ENCODE measurements at places on chromosomes 16 and 17.

GRCh38 chr17:10417431-10417830 is 4.3 kb downstream of the MYH8 start:
- no peak for DNase-seq

GRCh38 chr16:19649980-19650379 is 68.0 kb downstream of the KNOP1 start:
- DNase-seq: no peak

DNA sequence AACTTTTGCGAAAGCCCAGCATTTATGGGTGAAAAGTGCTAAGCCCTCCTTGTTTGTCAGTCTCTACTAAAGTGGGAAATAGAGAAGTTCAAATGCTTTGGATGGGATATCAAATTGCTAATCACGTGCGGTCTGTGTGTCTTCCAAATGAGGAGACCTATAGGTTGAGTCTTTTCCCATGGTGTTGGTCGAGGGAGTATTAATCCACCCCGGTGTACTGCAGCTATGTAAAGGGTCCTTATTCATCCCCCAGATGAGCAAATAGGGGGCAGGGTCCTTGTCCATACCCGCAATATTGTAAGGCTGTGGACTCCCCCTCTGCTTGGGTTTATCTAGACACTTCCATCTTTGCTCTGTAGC is 14.6 kb downstream of the KIAA0513 start:
- no peak for DNase-seq

DNA sequence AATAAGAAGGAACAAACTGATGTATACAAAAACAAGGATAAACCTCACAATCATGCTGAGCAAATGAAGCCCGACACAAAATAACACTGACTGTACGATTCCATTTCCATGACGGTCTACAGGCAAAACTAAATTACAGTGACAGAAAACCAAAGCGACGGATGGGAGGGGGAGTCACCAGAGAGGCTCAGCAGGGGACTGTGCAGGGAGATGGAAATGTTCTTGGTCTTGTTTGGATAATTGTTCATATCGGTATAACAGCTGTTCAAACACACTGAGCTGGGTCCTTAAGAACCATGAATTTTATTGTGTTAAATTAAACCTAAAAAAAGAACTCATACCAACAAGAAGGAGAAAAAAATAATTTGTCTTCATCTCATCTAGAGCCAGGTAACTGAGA is 97.8 kb downstream of the NXN start:
- no peak for DNase-seq

GRCh38 chr16:21167360-21167759 is 8.9 kb downstream of the LDAF1 start:
- DNase-seq: peak; percentile 68

DNA sequence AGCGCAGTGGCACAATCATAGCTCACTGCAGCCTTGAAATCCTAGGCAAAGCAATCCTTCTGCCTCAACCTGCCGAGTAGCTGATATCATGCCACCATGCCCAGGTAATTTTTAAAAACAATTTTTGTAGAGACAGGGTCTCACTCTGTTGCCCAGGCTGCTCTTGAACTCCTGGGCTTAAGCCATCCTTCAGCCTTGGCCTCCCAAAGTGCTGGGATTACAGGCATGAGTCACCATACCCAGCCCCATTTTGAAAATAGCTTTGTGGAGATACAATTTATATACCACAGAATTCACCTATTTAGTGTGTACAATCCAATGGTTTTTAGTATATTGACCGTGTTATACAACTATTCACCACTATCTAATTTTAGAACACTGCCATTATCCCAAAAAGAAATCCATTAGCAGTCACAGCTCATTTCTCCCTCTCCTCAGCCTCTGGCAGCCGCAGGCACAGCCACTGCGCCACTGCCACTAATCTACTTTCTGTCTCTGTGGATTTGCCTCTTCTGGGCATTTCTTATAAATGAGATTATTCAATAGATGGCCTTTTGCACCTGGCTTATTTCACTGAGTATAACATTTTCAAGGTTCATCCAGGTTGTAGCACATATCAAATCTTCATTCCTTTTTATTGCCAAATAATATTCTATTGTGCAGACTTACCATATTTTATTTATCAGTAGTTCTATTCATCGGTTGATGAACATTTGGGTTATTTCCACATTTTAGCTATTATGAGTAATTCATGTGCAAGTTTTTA is 6.5 kb downstream of the RNF157 start:
- DNase-seq: no peak

- peak; percentile 42 for DNase-seq
Observed at GRCh38 chr16:57091200-57091974, 996 bp upstream of the CPNE2 start.

DNA sequence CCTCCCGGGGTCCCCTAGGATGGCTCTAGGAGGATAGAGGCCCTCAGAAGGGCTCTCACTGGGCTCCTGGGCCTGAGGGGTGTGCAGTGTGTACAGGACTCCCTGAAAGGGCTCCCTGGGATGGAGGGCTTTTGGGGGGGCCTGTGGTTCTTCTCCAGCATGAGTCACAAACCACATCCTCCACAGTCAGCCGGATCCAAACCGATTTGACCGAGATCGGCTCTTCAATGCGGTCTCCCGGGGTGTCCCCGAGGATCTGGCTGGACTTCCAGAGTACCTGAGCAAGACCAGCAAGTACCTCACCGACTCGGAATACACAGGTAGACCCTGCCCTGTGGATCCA is 4.5 kb downstream of the TRPV2 start:
- peak; percentile 82 for DNase-seq

DNA sequence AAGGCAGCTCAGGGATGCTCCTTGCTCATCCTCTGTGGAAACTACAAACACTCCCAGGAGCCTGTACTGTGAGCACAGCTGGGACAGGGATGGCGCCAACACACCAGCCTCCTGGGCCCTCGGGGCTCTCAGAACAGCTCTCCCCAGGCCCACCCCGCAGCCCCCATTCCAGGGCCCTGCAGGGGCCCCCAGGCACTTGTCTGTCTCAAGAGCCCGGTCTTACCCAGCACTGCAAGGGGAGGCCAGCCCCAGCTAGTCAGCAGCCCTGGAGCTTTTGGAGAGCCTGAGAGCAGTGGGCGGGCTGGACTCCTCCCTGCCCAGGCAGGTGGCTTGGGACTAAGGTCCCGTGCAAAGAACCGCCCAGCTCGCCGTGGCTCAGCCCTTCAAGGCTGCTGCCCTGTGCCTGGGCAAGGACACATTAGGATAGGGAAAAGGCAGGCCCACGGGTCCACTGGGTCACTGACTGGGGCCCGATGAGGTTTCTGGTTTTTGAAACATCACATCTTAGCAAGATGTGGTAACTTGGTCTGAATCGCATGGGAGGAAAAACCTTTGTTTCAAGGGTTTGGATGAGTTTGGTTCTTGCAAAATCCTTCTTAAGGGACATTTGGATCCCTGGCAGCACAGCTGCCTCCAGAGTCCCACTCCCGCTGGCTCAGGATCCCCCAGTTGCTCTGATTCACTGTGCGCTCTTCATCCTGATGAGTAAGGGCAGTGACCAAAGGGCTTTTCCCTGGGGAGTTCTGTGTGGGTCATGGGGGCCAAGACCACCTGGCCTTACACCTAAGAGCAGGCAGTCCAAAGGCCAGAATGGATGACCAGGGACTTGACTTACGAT is 2.8 kb downstream of the DNASE1L2 start:
- no peak for DNase-seq

DNA sequence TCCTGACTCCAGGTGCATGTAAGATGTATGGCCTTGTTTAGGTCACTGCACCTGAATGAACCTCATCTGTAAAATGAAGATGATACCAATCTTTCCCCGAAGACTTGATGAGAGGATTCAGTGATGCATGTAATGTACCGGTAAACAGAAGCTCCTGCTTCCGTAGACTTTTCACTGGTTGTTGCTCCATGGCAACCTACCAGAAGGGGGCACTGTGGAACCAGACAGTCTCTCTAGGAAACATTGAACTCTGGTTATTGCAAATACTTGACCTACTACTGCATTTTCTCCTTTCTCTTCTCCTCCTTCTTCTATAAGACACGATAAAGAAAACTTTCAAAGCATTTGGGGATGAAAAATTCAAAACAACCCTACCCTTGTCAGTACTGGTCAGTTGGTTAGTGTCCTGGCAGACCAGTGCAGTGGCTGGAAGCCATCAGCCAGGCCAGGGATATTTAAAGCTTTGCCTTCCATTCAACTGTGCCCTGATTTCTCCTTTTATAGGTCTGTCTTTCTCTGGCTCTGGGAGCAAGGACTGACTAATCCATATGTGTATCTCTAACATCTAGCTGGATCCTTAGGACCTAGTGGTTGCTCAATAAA is 667.4 kb upstream of the SALL1 start:
- DNase-seq: peak; percentile 44

DNA sequence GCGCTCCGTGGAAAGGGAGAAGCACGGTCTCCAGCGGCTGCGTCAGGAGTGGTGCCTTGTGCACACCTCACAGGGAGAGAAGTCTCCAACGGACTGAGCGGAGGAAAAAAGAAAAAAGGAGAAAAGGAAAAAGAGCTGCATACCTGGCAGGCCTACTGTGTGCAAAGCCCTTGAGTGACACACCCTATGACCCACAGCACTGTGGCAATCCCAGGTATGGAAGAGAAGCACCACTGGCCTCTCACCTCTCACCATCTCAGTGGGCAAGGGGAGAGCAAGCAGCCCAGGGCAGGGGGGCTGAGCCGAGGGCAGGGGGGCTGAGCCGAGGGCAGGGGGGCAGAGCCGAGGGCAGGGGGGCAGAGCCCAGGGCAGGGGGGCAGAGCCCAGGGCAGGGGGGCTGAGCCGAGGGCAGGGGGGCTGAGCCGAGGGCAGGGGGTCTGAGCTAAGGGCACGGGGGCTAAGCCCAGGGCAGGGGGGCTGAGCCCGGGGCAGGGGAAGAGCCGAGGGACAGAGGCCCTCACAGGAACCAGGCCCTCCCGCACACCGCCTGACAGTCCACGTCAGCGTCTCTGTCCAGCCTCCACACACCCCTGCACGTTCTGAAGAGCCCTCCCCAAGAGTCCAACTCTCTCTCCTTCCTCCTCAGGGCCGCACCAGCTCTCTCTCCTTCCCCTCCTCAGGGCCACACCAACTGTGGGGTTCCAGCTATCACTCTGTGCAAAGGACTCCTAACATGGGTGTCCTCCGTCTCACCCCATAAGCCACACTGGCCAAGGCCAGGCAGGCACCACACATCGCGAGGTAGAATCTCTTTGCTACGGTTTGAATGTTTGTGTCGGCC is 105.8 kb downstream of the ZNF778 start:
- DNase-seq: no peak

GRCh38 chr16:80062361-80063030 is 462.0 kb upstream of the MAF start:
- no peak for DNase-seq

- DNase-seq: peak; percentile 37
Observed at GRCh38 chr16:57475711-57476339, 10.5 kb downstream of the DOK4 start.

- peak; percentile 4 for DNase-seq
Observed at GRCh38 chr16:77043076-77043475, 147.9 kb upstream of the MON1B start.

DNA sequence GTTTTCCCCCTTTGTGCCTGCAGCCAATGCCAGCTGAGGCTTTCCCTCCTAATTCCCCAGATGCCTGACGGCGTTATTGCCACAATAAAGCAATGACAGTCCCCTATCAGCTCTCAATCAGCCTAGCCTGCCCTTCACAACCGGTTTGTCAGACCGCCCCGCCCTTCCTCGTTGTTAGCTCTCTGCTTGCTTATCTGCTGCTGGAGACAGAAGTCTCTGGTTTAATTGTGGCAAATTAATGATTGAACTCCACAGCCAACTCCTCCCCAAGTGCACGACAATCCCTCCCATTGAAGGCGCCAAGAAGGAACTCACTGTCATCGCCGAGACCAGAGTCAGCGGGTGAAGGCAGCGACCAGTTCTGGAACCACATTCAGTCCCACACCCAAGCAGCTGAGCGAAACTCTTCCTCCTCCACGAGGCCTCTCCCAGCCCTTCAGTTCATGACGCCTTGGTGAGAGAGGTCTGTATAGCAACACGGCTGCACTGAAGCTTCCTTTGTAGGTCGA is 474.4 kb downstream of the SLC39A11 start:
- no peak for DNase-seq

DNA sequence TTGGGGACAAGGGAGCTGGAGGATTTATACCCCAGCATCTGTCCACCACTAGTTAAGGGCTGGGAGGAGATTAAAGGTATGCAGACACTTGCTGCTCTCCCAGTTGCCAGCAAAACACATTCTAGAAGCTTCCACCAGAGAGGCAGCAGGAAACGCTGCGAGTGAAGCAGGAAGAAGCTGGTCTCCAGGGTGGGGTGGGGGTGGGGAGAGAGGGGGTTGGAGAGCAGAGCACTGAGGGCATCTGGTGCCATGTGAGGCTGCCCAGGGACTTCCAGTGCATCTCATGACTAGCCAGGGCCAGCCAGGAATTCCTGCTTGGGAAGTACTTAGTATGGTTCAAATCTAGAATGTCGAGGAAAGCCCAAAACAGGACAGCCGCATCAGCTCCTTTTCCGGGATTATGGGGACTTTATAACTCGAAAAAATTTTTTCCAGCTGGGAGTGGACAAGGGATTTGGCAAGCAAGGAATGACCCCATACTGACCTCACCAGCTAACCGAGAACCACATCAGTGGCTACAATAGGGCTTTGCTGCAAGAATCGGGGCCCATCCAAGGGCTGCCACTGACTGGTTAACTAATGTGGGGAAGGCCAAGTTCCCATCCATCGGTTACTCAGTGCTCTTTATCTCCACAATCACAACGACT is 26.2 kb upstream of the AXIN2 start:
- DNase-seq: no peak

DNA sequence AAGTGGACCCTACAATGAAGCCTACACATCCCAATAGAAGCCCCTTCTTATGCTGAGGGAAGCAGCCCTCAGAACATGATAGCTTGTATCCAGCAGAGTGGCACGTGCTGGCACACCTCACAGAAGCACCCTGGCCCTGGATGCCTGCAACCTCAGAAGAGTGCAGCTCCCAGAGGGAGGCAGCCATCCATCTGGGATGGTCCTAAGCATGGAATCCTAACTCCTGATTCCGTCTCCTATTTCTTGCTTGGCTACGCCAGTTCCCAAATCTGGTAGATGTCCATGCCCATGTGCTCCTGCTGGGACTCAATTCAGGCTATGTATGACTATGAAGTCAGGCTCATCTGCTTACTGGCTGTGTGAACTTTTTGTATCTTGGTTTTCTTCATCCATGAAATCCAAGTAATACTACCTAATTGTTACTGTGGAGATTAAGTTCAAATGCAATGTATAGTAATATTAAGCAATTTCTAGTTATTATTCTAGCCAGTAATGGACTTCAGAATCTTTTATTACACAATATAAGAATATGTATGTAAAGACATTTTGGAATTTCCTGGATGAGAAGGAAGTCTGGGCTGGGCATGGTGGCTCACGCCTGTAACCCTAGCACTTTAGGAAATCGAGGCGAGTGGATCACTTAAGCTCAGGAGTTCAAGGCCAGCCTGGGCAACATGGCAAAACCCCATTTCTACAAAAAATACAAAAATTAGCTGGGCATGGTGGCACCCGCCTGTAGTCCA is 32.4 kb downstream of the SIAH1 start:
- DNase-seq: no peak

Data from fibroblast of skin of scalp (primary cell).